ENCODE measurements at places on chromosomes 1 and 21.

DNA sequence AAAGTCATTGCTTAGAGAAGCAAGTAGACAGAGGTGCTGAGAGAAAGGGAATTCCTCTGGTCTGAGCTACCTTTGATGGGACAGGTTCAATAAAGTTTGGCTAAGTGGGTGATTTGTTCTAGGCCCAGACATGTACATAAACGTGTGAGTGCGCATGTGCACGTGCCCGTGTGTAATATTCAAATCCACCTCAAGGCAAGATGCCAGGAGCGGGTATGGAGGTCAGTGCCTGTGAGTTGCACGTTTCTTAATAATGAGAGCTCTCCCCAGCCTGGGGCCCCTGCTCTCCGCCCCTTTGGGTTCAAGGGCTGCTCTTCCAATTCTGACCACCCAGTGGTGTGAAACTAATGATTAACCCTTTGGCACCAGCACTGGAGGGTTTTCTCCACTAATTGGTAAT, 53.8 kb upstream of the LMO4 start:
- no peak for DNase-seq

DNA sequence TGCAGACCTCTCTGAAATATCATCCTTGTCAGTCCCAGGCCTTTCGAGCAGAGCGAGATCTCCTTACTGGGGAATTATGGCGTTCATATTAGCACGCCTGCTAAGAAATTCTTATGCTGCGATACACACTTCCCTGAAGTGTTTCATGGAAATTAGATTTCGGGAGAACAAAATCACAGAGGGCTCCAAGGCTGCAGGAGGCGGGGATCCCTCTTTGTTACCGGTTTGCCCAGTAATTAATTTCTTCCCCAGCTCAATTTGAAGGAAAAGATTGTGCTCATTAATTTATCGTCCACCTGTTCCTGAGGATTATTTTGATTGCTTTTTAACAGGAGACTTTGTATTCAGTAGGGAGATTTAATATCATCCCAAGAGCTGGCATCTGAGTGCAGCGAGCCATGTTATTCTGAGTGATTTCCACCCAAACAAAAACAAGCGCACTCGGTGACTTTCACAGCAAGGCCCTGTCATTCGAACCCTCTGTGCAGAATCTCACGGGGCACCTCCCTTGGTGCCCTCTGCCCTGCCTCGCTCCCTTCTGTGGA, 202.3 kb upstream of the GALNT2 start:
- no peak for DNase-seq

- DNase-seq, result no peak
Observed at GRCh38 chr1:35850051-35850450, 33.0 kb upstream of the AGO1 start.

GRCh38 chr1:47752559-47752958, 244.6 kb downstream of the TRABD2B start:
- no peak for DNase-seq

DNA sequence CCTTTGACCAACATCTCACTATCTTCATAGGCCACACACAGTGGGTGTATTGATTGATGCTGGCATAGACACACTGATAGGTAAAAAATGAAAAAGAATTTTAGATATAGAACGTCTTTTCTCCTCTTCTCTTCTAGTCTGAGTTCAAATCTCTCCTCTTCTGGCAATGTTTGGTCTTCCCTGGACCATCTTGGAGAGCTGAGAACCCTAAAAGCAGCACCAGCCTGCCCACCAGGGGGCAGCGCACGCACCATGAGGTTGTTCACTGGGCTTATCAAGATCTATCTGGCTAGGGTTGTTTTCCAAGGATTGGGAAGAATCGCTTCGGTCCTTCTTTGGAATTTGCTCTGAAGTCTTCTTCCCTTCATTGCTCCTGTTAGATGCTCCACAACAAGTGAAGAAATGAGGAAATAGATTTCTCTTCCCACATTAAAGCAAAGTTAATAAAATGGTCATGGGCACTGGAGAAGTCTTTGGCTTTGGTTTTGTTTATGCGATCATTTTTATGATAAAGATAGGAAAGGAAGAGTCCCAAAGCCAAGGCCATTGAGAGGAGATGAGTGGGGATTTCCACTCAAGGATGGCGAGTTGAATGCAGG, 104.0 kb upstream of the OLIG2 start:
- no peak for DNase-seq

- DNase-seq, result no peak
Observed at GRCh38 chr1:184388319-184388889, 1.6 kb downstream of the C1orf21 start.

GRCh38 chr1:229136822-229137221, 134.1 kb upstream of the RAB4A start:
- no peak for DNase-seq

DNA sequence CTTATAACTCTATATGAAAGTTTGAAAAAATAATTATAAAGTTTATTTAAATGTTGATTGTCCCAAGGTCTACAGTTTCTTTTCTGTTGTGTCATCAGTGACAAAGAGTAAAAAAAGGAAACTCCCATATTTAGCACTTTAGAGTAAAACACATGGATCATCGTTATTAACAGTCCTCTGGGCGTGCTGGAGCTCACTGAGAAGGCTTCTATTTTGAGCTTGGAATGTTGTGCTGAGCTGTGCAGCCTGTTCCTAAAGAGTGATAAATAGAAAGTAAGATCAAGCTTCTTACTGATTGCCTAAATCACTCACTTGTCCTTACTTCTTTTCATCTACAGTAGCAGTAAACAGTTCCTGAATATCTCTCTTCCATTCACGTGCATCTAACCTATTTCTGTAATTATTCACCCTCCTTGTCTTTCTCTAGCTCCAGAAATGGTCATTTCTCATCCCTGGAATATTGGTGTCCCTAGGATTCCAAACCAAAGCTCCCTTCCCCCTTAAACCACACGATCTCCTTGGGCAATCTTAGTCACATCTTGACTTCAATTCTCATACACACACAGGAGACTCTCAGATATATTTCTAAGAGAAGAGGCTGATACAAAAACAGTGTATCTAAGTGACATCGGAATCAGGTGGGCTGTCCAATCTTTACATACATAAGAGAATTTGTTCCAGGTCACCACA, 11.9 kb downstream of the GBP5 start:
- DNase-seq, result no peak

DNA sequence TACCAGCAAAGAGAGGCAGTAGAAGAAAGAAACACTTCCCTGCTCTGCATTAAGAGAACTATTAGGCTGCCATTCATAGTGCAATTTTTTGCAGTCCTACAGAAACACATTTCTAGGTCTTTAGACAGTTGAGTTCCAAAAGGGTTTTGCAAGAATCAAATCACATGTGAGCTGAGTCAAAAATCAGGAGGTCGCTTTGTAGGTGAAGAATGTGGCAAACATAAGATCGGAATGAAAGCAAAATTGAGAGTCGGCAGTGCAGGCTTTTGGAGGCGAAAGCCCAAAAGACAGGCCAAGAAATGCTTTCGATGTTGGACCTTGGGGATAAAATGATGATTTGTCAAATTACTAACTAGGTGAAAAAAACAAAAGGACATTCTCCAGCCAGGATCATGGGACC, 213.5 kb upstream of the NRIP1 start:
- DNase-seq, result no peak

GRCh38 chr1:2845869-2846268, 44.4 kb upstream of the TTC34 start:
- DNase-seq, result no peak

- no peak for DNase-seq
Observed at GRCh38 chr1:61452176-61453035, 272.5 kb downstream of the TM2D1 start.

- no peak for DNase-seq
Observed at GRCh38 chr1:193463326-193463932, 277.0 kb upstream of the B3GALT2 start.

DNA sequence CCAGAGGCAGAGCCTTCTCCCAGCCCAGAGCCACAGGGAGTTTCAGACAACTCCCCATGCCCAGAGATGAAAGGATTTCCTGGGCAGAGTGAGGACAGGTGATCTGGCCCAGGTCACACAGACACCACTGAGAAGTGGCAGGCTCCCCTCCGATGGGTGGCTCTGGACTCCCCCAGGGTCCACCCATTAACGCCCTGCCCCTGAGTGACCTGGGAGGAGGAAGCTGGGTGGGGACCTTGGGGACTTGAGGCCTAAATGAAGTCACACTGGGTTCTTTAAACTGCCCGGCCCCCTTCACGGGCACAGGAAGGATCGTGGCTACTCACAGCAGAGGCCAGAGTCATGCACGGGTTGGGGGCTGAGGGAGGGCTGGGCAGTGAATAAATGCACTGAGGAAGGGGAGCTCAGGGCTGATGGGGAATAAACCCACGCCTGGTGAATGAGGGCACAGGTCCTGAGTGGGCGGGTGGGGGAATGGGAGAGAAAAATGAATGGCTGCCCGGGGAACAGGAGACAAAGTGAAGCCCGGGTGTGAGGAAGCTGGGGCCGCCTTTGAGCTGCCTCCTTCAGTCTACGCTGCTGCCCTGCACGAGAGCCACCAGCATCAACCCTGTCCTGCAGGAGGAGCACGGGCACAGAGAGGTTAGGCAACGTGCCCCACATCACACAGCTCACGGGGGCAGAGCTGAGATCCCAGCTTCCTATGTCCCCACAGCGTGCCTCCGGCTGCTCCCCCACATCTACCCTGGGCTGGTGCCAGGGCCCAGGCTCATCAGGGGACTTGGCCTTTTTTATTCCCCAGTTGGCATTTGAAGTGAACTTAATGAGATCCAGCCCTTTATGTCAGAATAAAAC, 404.3 kb downstream of the MATN1 start:
- no peak for DNase-seq

GRCh38 chr21:30515681-30516080, 13.7 kb upstream of the KRTAP19-5 start:
- no peak for DNase-seq

DNA sequence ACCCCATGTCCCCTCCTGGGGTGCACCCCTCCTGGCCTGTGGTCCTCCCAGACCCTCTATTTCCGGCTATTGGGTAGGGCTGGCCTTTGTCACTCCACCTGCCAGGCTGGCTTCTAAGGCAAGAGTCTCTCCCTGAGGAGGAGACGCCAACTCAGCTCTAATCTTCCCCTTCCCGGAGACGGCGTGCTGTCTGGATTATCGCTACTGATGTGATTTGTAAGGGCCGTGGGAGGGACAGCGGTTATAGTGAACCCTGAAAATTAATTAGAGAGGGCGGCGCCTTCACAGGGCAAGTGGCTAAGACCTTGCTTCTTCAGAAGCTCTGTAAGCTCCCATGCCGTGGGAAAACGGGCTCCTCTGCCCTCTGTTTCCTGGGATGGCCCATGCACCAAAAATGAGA, 207.0 kb upstream of the VAMP3 start:
- DNase-seq, result no peak

GRCh38 chr1:198493329-198493728, 47.2 kb downstream of the ATP6V1G3 start:
- DNase-seq, result no peak

DNA sequence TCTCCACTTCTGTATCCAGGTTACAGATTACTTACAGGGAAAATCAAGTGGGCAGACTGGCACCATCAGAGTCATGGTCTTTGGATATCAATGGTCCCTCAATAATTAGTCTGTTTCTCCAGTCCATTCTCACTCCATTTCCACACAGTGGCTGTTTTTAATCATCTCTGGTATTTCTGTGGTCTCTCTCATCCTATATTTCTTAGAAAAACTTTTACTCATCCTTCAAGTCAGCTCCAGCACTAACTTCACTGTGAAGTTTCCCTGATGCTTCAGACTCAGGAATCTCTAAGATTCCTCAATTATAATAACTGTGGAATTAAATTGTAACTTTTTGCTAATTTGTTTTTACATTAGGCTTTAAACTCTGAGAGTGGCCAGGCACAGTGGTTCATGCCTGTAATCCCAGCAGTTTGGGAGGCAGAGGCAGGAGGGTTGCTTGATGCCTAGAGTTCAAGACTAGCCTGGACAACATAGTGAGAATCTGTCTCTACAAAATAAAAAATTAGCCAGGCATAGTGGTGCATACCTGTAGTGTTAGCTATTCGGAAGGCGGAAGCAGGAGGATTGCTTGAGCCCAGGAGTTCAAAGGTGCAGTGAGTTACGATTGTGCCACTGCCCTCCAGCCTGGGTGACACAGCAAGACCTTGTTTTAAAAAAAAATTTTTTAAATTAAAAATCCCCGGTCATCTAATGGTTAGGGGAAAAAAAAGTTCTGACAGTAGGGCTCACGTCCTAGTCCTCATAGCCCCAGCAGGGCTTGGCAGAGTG, 10.6 kb downstream of the CD160 start:
- no peak for DNase-seq

GRCh38 chr1:90435351-90435750, 281.8 kb downstream of the BARHL2 start:
- no peak for DNase-seq

- no peak for DNase-seq
Observed at GRCh38 chr1:25519624-25520023, 23.8 kb upstream of the LDLRAP1 start.

- DNase-seq, result no peak
Observed at GRCh38 chr1:162632217-162632666, at the start of gene DDR2. Gene DDR2, plus strand, starts transcription at chr1:162632464. Its CDS starts 86,600 bp downstream, at chr1:162719064.

- no peak for DNase-seq
Observed at GRCh38 chr21:29074007-29074376, 544 bp upstream of the CCT8 start.

- DNase-seq, result no peak
Observed at GRCh38 chr1:35222322-35223083, 29.6 kb upstream of the SFPQ start.

DNA sequence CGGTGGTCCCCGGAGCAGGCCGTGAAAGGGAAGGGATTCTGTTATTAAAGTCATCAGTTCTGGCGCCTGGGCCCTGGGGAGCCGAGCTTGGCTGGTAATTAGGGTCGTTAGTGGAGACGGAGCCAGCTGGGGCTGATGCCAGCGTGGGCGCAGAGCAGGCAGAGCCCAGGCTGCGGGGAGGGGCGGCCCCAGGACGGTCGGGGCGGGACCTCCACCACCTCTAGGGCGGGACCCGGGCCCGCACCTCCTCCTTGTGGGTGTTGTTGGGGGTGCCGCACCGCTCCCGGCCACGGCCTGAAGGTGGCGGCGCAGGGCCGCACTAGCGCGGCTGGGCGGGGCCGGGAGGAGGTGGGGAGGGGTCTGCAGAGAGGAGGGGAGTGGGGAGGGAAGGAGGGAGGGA, 470.6 kb downstream of the PTPRU start:
- DNase-seq, result no peak

DNA sequence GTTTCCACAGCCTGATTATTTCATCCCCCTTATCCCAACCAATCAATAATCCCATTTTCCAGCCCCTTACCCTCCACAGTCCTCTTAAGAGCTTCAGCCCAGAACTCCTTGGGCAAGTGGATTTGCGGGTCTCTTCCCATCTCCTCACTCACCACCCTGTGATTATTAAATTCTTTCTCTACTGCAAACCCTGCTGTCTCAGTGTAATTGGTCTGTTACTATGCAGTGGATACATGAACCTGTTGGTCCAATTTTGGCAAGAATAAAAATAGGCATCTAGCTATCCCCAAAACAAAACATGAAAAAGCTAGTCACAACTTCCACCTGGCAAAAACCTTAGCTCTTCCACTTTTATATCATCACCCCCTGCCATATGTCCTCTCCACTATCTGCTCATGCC, 36.2 kb upstream of the TNFSF4 start:
- DNase-seq, result no peak

GRCh38 chr1:199243423-199244061, 604.7 kb downstream of the PTPRC start:
- no peak for DNase-seq

Measured in stimulated activated CD8-positive, alpha-beta memory T cell treated with anti-CD3 and anti-CD28 coated beads, Interleukin-4, amount 100 ng/mL, for 1 hour (primary cell).